ENCODE measurements at places on chromosomes 11 and 22.

DNA sequence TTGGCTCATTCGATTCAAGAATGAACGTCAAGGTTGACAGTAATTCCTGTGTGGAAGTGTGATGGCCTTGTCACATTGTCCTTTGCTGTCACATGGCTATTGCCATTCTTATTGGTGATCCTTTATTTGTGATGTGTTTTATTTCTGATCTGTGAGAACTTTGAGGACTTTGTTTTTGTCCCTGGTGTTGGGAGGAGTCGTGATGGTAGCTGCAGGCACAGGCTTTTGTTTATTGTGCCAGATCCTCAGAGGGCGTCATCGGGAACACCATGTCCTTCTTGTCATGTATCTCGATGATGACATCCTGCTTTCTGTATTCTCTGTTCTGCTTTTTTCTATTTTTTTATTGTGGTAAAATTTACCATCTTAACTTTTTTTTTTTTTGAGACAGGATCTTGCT is 5.6 kb downstream of the PICK1 start:
- DNase-seq = no peak

DNA sequence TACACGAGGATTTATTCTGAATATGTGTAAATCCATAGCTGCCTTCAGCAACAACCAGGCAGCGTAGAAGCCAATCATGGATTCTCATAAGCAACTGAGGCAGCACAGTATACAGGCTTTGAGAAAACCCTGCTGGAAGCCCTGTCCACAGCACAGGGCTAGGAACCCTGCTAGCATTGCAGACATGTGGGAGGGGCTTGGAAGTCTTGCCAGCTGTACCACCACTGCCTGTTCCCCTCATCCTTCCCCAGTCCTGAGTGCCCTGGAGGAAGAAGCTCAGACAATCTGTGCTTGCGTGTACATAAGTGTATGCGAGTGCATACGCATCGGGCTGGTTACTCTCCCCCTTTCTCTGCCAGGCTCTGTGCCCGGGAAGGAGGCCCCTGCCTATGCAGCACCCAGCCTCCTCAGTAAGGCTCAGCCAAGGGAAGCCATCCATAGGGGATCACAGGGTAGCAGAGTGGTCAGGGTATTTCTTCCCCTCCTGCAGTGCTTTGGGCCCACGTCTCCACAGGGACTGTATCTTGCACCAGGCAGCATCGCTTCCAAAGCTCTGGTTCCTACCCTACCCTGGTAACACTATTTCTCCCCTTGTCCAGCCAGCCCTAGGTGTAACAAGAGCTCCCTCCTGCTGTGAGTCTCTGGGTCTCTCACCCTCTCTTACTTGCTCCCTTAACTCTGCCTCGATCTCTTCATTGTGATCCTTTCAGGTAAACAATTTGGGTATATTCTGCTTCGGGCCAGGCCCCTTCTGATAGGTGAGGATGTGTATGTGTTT is 90.5 kb downstream of the GALNT18 start:
- DNase-seq = no peak

DNA sequence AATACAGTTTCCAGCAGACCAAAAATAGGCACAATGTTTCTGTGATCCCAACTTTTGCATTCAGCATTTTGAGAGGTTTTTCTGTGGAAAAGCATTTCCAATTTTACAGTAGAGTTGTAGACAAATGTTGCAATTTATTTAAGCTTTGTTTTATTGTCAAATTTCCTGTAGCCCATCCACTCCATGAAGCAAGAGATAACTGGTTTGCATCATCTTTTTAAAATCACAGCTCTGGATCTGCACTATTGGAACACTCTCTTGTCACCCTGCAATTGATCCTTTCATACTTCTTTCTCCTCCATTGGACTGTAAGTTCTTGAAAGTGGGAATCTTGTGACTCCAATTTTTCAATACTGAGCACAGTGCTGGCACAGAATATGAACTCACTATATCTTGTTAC is 86.0 kb downstream of the MAML2 start:
- DNase-seq = no peak

- no peak for DNase-seq
These were observed 31.8 kb upstream of the RBMXL2 start for GRCh38 chr11:7056828-7057513.

DNA sequence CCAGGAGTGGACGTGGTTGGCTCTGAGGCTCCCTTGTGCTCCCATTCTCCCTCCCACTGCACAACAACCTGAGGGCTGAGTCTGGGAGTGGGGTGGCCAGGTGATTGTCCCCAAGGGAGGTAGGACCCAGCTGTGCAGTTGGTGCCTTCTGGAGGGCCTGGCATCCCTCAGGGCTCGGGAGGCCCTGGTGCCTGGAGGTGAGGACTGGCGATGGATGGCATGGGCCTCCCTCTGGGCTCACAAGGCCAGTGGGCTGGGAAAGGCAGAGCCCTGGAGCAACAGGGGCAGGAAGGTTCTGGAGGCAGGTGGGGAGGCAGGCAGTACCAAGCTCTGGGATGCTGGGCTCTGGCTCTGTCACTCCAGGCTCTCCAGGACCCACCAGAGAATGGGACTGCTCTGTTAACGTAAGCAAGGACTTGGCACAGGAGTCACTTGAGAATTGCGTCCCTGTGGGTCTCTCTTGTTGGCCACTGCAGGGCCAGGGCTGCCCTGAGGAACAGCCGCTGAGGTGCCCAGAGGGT is 114.2 kb downstream of the KCNQ1OT1 start:
- DNase-seq = no peak

DNA sequence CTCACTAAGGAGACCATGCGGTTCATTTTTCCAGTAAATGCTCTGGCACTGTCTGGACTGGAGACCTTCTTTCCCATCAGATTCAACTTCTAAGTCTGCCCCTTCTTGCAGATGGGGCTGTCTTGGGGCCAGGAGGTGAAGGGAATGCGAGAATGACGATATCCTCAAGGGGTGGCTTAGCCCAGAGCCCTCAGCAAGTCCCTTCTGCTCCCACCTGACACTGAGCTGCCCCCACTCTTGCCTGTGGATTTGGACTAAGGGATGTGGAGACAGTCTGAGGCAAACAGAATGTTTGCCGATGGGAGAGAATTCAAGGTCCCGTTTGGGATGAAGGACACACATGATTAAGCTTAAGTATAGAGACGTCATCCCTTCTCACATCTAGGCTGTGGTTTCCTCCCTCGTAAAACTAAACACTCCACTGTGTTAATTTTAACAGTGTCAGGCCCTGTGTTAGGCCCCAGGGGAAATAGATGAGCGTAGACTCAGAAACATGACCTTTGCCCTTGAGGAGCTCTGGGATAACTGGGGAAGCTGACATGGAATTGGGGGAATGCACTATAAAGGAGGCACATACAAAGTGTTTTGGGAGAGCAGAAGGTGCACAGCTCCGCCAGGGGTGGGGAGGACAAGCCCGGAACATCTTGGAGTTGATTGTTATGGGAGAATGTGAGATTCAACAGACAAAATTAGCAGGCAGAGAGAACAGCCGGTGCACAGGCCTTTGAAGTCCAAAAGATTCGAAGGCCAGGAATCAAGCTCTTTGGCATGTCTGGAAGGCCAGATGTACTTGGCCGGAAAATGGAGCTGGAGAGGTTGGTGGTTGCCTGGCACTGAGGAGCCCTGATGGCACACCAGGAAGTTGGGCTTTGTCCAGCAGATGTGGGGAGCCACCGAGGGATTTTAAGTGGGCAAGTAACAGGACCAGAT is 71.6 kb downstream of the ST3GAL4 start:
- no peak for DNase-seq

DNA sequence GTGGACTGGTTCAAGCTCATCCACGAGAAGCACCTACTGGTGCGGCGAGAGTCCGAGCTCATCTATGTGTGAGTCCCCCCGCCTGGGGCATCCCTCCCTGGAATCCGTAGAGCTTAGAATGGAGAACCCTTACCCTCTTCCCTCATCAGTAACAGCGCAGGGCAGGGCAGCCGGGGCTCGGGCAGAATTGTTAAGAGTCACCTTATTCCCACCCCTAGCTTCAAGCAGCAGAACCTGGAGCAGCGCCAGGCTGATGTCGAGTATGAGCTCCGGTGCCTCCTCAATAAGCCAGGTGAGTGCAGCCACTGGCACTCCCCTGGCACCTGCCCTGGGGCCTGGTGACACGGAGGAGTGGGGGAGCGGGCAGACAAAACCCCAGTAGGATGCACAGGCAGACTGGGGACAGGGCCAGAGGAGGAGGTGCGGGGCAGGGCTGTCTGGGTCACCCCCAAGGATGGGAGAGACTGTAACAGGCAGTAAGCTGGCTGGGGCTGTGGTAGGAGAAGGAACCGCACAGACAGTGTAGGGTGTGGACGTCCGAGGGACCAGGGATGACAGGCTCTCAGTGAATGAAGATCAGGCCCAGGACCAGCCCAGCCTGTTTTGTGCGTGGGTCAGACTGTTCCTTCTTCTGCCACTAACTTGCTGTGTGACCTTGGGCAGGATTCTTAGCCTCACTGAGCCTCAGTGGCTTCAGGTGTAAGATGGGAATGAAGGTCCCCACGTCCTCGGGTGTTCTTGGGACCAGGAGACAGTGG is 20.4 kb downstream of the C22orf23 start:
- no peak for DNase-seq

- DNase-seq = no peak
These were observed 429 bp upstream of the SLC22A6 start for GRCh38 chr11:62985041-62985750.

DNA sequence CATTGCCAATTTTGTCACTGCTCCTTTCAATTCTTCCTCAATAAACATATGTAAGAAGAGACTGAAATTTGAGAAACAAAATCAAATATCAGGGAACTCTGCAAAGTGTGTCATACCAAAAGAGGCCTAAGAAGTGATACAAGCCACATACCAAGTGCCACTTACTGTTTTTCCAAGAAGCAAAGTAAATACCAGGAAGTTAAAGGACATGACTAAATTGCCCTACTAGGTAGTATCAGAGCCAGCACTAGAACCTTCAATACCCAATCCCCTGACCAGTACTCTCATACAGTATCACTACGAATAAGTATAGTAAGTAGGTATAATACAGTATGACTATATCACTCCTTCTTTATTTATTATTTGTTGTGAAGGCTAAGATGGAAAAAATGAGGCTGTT is 13.6 kb downstream of the MAML2 start:
- DNase-seq = no peak

DNA sequence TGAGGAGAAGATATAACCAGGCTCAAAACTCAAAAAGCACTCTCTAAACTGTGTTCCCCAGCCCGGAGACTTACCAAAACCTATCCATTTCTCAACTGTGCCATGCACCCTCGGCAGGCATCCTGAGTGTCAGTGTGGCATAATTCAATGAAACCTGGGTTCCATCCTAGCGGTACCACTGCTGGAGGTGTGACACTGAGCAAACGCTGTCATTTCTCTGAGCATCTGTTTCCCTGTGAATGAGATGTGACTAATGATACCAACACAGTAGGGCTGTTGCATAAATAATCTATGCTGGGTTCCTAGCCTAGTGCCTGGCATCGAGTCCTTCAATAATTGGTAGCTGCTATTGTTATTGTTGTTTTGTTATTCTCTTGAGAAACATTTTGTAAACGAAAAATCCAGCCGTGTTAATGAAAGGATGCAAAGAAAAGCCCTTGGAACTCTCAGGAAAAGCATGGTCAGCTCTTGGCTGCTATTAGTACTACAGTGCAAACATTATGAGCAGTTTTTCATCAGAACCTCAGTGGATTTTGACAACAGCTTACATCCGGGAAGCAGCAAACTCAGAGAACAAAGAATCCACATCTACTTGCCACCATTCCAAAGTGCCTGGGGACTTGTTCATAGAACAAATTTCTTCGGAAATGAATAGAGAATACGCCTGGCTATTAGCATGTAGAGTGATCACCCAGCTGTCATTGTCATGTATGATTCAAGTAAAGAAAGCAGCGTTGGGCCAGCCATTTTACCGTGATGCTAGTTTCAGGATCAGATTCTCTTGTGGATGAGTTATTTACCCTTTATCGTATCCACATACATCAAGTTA is 53.7 kb downstream of the TECTA start:
- DNase-seq = no peak

DNA sequence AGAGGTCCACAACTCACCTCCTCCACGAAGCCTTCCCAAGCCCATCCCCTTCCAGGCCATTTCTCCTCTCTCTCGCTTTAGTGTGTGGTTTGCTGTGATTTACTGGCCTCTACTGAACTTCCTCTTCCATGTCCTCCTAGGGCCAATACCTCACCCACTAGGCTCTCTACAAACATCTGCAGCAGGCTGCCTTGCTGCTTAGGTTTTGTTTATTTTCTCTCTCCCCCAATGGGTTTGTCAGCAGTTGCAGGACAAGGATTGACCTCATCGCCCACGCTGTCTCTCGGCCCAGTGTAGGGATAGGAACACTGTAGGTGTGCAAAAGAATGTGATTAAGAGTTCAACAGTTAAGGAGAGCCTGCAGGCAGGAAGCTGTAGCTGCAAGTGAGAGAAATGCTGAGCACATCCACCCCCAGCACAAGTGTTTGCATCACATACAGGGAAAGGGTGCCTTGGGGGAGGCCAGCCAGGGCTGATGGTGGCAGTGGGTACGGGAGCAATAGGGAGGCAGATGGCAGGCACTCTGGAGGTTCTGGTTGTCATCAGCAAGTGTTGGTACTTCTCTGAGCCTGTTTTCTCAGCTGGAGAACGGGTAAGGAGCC is 1.4 kb downstream of the PC start:
- no peak for DNase-seq

DNA sequence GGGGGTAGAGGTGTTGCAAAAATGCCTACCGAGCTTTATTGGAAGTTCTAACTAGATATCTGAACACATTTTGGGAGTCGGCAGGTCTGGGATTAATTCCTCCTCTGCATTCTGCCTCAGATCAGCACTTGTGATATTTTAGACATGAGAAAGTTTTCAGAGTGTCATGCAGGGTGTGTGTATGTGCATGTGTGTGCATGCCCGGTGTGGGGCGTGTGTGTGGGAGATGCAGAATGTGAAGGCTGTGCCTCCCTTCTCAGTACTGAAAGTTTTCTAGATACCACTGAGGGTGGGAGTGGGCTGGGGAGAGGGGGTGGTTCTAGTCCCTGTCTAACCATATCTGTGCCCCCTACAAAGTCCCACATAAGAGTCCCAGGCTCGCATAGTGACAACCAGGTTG is 180.0 kb upstream of the NTM start:
- DNase-seq = no peak

DNA sequence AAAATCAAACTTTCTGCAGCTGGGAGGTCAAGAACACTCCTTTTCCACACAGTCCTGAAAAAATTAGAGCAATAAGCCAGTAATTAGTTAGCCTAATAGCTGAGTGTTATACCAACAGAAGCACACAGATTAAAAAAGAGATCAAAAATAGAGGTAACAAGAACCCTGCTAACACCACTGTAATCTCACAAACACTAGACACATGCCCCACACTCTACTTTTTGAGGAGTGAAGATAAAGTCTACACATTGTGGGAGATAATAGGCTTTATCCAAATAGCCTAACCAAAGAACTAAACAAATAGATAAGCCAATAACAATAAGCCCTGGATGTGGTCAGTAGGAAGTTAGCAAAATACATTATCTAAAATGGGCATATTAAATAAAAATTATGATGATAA is 372.7 kb upstream of the ANO5 start:
- no peak for DNase-seq

- DNase-seq = peak; percentile 73
These were observed 3.6 kb downstream of the AHNAK start for GRCh38 chr11:62542750-62543567.

- DNase-seq = no peak
These were observed 30.1 kb upstream of the TMEM45B start for GRCh38 chr11:129785383-129786111.
